ENCODE measurements at places on chromosomes 11 and 22.

- no peak for DNase-seq
Observed at GRCh38 chr11:47541070-47541469, 11.9 kb downstream of the CELF1 start.

- no peak for DNase-seq
Observed at GRCh38 chr22:45051419-45051818, 41.6 kb upstream of the PHF21B start.

DNA sequence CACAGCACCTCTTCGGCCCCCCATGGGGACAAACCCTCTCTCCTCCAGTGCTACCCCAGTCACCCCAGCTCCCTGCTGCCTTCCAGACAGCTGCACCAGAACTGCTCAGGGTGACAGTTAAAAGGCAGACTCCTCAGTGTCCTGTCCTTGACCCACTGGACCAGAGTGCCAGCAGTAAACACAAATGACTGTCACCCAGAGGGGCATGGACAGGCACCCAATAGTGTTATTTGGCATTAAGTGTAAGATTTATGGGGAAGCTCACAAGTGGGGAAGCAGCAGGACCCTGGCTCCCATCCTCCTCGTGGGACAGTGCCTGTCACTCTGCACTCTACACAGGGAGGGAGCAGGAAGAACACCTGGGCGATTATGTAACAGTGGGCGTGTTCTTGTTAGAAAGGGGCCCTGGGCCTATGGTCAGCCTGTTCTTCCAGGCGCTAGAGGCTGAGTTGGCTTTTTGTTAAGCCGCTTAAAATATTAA lies 5.0 kb downstream of the RPS19BP1 start:
- DNase-seq = peak; percentile 80

GRCh38 chr11:88402192-88402715 lies 64.7 kb upstream of the CTSC start:
- peak; percentile 48 for DNase-seq

DNA sequence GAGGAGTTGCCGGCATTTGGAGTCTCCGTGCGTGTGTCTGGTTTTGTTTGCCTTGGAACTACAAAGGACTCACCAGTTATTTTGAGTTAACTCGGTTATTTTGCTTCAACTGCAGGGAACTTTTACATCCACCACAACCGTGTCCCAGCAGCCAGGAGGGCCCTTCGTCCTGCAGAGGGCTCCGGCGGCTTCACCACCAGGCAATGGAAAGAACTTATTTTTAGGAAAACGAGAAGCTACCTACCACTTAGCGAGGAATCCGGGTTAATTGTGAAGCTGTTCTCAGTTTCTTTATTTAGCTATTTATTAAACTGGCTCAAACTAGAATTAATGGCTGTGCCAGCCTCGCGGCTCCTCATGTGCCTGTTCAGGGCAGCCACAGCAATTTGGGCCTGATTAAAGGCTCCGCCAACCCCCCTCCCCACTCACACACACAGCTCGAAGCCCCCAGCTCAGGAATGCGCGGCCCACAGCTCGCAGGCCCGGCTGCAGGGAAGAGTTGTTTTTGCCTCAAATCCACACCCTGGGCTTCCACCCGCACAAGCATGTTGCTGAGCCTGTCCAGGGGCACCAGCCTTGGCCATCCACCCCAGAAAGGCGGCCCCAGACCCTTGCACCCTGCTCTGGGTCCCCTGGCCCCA lies 55.9 kb upstream of the FGF3 start:
- no peak for DNase-seq

- DNase-seq = no peak
Observed at GRCh38 chr11:19663206-19663605, 49.4 kb upstream of the NAV2 start.

- DNase-seq = no peak
Observed at GRCh38 chr11:27285761-27286160, 77.3 kb downstream of the CCDC34 start.

DNA sequence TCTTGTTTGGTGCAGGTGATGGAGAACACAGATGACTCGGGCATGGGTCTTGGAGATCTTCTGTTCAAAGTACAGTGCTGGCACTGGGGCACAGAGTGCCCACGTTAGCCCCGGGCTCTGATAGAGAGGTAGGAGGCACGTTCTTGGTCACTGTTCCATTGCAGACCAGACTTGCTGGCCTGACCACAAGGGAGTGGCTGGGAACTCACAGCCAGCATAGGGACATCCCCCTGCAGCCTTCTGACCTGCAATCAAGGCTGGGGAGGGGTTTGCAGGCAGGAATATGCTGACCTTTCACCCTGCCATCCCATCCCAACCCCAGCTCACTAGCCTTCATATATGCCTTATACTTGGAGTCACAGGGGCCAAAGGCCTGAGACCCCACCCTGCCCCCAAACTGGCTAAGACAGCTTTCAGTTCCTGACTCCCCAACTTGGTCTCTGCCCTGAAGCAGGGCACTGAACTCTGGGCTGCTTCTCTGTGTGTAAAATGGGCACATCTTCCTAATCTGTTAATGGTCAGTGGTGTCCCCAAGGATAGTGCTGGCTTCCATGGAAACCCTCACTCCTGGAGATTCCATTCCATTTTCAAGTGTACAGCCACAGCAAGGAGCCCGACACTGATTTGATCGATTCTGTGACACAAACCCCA lies 4.6 kb downstream of the MRPL49 start:
- DNase-seq = no peak

DNA sequence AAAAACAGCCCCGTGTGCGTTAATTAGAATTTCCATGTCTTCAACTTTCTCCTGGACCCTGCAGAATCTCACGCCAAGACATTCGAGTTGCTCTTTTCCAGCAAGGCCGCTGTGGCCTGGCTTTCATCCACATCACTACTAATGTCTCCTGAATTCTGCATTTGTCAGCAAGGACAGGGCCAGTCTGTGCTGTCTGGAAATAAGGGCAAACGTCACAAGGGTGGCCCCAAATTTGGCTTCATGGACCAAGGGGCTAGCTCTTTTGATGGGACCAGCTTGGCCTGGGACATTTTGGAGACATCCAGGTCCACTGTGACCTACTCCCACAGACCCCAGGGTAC lies 33.4 kb downstream of the KCNQ1OT1 start:
- DNase-seq = no peak

DNA sequence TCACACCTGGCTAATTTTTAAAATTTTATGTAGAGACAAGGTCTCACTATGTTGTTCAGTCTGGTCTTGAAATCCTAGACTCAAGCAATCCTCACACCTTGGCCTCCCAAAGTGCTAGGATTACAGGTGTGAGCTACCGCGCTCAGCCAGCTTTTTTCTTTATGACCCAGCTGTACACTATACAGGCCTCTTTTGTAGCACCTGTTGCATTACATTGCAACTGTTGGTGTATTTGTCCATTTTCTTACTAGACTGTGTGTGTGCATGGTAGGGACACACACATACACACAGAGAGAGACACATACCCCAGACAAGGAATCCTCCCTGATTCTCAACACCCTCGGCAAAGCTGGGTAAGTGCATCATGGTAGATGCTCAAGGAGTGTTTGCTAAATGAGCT lies 61.7 kb downstream of the NAV2 start:
- no peak for DNase-seq

- no peak for DNase-seq
Observed at GRCh38 chr22:46587061-46587460, 33.1 kb upstream of the GRAMD4 start.

GRCh38 chr11:99670067-99670676 lies 649.4 kb downstream of the CNTN5 start:
- no peak for DNase-seq

- no peak for DNase-seq
Observed at GRCh38 chr11:8767466-8768142, 85.0 kb downstream of the RPL27A start.

- DNase-seq = no peak
Observed at GRCh38 chr22:43118953-43119458, 8.5 kb downstream of the BIK start.

GRCh38 chr22:17920145-17920605 lies 104.2 kb downstream of the MICAL3 start:
- DNase-seq = peak; percentile 89

DNA sequence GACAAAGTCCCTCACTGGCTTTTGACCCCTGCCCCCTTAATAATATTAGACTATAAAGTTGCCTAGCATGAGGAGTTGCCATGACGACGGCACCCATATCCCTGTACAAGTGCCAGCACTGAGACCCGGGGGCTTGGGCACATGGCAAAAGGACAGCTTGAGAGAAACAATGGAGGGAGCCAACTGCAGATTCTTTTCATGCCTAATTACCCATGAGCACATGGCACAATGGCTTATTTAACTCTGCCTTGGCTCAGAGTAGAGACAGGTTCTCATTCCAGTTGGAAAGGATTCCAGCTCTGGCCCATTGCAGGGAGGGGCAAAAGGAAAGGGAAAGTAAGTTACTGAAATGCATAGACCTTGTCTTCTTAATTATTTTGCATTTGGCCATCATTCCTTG lies 261.2 kb upstream of the UBASH3B start:
- DNase-seq = no peak

- DNase-seq = no peak
Observed at GRCh38 chr11:32137263-32137662, 46.4 kb downstream of the RCN1 start.

DNA sequence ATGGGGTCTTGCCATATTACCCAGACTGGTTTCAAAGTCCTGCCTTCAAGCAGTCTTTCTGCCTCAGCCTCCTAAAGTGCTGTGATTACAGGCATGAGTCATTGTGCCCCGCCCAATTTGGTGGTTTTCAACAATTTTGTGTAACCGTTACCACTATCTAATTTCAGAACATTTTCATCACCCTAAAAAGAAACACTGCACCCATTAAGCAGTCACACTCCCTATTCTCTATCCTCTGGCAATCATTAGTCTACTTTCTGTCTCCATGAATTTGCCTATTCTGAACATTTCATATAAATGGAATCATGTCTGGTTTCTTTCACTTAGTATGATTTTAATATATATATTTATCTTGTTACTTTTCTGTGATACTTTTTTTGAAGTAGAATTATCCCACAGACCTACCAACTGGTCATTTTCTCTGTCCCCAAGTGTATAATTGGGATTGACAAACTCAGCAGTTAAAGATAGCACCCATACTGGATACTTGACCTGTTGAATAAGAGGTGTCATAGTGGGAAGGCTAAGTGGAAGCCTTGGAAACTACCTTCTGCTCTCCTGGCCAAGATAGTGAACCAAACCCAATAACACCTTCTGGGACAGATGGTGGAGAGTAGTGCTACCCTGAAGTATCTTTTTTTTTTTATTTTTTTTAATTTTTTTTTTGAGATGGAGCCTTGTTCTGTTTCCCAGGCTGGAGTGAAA lies 64.8 kb downstream of the STIM1 start:
- no peak for DNase-seq

- DNase-seq = no peak
Observed at GRCh38 chr11:32224580-32224979, 133.7 kb downstream of the RCN1 start.

DNA sequence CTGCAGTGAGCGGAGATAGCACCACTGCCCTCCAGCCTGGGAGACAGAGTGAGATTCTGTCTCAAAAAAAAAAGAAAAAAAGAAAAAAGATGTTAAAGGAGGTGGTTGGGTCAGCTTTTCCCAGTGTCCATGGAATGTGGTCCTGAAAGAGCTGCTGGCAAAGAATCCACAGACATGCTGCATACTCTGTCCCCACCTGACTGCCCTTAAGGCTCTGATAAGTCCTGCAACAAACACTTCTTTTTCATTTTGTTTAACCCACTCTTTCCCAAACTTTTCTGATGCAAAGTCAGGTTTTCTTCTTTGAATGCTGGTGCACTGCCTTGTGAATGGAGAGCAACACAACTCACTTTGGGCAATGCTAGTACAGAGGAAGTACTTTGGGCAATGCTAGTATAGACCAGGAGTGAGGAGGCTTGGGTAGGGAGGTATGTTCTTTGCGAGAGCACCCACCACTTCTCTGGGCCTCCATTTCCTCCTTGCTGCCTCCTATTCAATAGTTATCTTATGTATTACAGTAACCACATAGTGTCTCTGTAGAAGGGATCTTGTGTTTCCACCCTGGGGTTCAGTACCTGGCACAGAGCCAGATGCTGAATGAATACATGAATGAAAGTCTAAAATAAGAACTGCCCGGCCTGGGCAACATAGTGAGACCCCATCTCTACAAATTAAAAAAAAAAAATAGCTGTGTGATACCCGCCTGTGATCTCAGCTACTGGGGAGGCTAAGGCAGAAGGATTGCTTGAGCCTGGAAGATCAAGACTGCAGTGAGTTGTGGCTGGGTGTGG lies 18.9 kb downstream of the LIF start:
- no peak for DNase-seq

GRCh38 chr11:45921561-45922424 lies 663 bp upstream of the LARGE2 start:
- DNase-seq = peak; percentile 98

DNA sequence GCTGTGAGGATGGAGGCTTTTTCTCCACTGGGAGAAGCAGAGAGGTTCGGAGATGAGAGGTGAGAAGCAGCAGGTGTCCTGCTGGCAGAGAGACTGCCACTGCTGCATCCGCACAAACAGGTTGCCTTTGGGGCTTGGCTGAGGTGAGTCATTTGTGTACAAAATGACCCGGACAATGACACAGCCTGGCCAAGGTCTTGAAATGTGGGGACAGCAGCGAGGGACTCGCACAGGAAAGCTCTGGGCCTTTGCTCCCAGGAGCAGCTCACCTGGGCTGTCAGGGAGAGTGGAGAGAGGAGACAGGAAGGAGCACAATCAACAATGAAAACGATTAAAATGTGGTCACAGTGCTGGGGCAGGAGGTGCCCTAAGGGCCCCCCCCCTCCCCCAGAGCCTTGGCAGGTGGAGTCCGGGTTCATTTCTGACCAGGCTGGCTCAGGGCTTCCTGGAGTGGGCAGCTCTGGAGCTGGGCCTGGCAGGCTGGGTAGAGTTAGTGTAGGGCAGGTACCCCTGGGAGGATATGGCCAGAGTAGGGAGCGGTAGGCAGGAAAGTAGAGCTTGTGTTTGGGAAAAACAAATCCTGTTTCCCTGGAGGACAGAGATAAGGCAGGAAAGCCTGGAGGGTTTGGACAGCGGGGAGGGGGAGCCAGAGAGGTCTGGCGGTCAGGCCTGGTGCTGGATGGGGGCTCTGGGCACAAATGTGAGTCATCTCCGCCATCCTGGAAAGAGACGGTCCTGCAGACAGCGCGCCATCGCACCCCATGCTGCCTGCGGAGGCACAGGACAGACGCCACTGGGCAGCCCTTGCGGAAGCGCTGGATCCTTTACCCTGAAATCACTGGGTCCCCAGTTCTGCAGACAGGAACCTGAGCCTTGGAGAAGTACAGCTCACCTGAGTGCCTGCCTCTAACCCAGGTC lies 37.8 kb upstream of the CELSR1 start:
- peak; percentile 71 for DNase-seq
